Transverse colon (tissue), 4 donors: ENCODE measurements at places on chromosomes 7 and 10. TPM values are rescaled to one million over a fixed set of nuclear protein-coding genes. Genes with fewer than 3 reads are reported as not detected.

DNA sequence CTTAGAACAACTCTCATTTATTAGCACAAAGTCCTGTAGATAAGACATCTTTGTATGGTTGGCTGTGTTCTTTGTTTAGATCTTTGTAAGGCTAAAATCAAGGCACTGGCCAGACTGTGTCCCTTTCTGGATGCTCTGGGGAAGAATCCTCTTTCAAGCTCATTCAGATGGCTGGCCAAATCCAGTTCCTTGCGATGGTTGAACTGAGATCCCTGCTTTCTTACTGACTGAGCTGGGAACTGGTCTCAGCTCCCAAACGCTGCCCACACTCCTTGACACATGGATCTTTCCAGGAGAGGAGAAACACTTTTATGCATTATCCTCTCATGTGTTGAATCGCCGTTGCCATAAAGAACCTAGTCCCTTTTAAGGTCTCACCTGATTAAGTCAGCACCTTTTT is 586.5 kb upstream of the IGFBP3 start:
- no peak for DNase-seq

- DNase-seq, result no peak
Measured at GRCh38 chr10:26544932-26545331, 106.8 kb downstream of the APBB1IP start.

The RASSF4 gene
- 27.6 TPM for total RNA-seq

The NPFFR1 gene
- total RNA-seq, result not detected

The METTL27 gene
- total RNA-seq, result 6.0 TPM

DNA sequence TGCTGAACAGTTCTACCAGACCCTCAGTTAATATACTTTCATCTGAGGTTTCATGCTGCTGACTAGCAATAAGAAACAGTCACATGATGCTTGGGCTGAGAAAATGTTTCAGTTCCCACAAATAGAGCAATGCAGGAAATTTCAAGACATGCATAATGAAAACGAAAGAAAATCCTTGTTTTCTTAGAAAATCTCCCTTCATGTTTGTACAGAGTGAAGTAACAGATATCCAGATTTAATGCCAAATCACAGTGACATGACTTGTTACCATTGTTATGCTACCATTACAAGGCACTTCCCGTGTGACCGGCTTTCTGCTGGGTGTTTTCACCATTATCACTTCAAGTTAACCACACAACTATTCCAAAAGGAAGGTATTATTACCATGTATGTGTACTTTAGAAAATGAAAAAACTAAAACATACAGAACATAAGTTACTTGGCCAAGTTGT is 121.7 kb downstream of the DOCK4 start:
- no peak for DNase-seq

- DNase-seq, result no peak
Measured at GRCh38 chr7:30028749-30029635, 780 bp downstream of the PLEKHA8 start.

DNA sequence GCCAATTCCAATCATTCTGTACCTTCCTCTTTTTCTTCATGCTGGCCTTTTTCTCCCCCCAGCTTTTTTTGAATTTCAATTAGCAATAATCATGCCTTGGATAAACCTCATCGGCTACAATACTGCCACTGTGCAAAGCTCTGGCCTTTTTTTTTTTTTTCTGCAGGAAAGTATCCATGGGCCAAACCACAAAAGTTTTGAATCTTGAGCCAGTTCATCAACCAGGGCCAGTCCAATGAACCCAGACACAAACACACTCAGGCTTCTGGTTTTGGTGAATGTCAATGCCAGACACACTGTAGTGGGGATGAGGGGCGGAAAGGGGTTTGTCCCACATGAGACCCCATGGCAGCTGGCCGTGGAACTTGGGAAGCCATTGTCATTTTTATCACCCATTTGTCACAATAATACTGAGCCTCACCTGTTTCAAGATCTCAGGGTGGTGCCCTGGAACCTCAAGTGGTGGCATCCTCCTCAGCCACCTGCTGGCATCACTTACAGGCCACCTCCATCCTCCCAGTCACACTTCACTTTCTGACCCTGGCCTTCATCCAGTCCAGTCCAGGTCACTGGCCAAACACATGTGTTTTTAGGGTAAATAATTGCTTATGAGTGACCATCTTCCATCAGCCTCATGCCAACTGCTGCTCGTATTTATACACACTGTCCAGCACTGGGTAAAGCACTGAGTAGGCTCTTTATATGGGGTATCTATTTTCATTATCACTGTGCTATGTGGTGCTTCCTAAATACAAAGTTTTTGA is 40.8 kb upstream of the TSPAN33 start:
- DNase-seq, result no peak

The APBB1IP gene
- total RNA-seq, result 6.4 TPM

DNA sequence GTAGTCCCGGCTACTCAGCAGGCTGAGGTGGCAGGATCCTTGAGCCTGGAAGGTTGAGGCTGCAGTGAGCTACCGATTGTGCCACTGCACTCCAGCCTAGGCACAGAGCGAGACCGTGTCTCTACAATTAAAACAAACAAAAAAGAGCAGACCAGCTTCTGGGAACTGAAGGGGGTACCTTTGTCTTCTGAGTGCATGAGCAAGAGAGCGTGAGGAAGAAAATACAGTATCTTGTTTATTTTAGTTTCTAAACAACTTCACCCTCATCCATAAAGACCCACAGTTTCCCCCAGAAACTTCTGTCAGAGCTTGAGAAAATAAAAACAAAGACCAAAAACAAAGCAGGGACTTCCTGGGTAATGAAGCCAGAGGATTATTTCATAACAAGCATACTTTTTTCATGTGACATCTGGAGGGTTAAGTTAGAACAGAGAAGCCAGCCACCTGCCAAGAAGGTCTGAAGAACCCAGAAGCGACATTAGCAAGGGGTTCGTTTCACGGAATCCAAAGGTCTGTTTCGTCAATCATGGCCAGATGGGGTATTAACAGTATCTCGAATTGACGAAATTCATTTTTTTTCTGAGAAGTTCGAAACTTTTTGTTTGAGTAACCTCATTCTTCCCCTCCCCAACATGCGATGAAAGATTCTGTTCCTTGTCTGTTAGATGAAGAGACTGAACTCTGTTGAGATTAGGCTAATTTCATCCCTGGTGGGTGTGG is 10.2 kb upstream of the IL2RA start:
- no peak for DNase-seq

DNA sequence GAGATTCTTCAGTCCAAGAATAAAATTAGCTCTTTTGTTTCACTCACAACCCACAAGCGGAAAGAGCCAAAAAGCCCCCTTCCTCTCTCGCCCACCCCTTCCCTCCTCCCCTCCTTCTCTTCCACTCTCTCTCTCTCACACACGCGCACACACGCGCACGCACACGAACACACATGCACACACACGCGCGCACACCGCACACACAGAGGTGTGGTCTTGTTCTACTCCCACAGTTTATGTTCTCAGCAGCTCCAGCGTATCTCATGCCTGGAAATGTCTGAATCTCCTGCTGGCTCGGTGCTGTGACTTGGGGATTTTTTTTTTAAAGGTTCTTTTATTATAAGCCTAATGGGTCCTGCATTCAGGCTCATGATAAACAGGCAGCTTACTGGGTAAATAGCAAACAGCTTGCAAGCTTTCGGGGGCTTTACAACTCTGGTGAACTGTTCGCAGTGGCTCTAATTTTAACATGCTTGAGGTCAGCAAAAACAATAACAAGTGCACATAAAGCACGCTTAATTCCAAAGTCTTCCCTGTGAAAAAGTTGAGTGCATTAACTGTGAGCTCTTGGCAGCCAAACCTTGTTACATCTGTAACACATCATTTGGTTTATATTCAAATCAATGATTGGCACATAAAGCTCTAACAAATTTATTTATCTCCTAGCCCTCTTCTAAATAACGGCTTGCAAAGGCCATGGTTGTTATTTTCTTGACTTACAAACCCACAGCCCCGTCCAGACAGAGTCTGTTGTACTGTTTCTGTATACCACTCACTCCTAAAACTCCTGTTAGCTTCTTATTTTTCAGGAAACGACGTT is 424.1 kb upstream of the MGMT start:
- DNase-seq, result no peak

DNA sequence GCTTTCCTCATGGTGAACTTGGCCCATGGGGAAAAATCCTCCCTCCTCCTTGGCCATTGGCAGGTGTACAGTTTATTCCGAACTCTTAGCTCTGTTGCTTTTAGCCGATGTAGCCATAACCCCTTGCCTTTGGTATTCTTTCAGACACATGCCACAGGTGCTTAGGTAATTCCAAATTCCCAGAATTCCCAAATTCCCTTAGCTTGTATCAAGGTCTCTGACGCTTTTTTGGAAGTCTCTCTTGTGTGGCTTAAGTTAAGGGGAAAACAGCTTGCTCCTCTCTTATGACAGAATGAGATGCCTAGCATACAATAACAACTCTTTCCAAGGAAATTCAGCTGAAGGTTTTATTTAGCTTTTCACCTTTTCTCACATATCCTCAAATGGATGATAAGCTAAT is 68.0 kb downstream of the SUGCT start:
- DNase-seq, result no peak
